Stimulated activated CD4-positive, alpha-beta T cell treated with anti-CD3 and anti-CD28 coated beads, Interleukin-15, amount 100 ng/mL, for 48 hours (primary cell): ENCODE measurements at places on chromosomes 5 and 9.

DNA sequence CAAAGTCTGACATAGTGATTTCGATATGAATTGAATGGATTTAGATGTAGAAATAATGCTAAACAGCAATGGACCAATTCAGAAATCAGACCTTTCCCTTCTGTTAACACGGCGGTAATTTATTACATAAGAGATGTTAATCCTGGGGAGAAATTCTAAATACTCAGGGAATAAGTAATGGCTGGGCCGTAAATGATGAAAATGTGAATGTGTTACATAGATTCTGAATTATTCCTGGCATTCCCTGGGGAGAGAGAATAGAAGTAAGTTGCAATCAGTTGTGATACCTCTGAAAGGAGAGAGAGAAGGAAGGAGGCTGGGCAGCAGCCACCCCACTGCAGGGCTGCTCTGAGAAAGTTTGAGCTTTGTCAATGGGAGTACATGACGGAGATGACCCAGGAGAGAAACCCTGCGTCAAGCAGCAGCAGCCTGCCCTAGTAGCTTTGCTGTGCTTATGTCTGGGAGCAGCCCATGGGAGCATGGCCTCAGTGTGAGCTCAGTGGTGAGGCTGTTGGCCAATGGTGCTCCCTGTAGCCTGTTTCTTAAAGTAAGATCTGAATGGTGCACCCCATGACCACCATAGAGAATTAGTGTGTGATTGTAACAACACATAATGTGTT lies 420.1 kb downstream of the MTRR start:
- DNase-seq: no peak

- no peak for DNase-seq
Measured at GRCh38 chr5:135341016-135341666, 57.9 kb downstream of the MACROH2A1 start.

DNA sequence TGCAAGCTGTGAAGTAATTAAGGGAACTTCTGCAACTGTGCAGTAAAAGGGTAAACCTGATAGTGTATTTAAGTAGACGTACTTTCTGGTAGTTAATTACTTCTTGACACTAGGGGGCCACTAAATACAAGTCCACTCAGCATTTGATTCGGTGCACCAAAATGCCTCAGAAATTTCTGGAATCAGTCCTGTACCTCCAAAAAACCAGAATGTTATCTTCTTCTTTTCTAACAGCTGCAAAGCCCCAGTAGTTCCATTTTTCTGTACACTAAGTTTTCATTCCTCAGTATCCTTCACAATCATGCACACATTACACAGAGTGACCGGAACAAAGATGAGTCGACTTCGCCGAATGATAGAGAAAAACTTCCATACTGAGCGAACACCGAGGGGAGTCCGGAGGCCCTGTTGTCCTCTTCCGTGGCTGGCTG lies 484 bp downstream of the GFM2 start:
- no peak for DNase-seq

DNA sequence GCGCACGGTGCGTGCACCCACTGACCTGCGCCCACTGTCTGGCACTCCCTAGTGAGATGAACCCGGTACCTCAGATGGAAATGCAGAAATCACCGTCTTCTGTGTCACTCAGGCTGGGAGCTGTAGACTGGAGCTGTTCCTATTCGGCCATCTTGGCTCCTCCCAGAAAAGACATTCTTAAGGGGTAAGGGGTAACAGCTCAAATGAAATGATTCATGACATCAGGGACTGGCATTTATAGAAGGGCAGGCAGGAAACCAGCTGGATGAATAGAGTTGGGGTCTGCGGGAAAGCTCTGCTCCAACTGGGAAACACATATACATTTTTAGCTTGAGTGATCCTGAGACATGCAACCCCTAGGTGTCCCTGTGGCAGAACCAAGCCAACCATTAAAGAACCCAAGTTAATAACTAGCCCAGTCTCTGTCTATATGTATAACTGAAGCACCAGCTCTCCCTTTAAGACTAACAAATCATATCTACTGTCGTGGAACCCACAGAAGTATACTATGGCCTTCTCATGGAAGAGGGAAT lies 119.3 kb downstream of the LMNB1 start:
- no peak for DNase-seq

DNA sequence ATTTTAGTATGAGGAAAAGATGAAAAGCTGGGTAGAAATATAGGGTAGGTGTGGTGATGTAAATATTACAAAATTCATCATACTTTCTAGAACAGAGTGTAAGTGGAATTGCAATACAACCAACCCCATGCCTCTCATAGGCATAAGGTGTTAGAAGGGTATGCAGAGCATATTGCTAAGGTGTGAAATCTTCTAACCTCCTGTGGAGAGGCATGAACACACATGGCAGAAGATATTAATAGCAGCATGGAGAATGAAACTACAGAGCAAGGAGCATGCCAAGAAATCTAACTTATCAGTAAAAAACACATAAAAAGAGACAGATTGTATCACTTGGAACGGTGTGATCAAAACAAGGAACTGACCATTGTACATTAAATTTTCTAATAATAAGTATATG lies 441.5 kb downstream of the CDH18 start:
- DNase-seq: no peak

DNA sequence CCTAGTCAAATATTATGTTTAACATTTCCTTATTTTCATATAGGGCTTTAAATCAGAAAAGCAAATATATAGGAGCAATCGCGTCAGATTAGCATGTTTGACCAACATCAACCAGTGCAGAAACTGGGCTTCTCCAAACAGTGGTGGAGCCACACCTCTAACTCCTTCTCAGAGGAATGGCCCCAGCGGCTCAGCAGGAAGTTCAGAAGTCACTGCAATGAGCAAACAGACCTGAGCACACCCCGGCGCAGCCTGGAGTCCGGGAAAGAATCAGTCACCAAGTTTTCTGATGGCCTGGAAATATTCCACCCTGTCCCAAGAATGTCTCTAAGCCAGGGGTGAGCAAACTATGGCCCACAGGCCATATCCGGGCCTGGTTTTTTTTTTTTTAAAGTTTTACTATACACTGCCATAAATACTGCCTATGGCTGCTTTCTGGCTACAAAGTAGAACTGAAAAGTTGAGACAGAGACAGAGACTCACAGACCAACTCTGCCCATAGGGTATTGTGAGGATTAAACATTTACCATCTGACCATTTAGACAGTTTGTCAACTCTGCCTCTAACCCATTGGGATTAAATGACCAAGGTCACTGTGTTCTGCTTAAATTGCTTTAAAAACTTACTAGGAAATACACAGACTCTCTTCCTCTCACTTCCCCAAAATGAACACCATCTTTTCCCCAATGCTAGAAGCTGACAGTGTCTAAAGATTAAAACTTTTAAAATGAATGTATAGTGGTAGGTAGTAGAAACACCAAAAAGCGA lies 5.4 kb downstream of the GOLM1 start:
- DNase-seq: no peak

GRCh38 chr5:59042201-59043055 lies 459.6 kb downstream of the RAB3C start:
- no peak for DNase-seq

- no peak for DNase-seq
Measured at GRCh38 chr5:143153332-143154119, 250.0 kb downstream of the NR3C1 start.

DNA sequence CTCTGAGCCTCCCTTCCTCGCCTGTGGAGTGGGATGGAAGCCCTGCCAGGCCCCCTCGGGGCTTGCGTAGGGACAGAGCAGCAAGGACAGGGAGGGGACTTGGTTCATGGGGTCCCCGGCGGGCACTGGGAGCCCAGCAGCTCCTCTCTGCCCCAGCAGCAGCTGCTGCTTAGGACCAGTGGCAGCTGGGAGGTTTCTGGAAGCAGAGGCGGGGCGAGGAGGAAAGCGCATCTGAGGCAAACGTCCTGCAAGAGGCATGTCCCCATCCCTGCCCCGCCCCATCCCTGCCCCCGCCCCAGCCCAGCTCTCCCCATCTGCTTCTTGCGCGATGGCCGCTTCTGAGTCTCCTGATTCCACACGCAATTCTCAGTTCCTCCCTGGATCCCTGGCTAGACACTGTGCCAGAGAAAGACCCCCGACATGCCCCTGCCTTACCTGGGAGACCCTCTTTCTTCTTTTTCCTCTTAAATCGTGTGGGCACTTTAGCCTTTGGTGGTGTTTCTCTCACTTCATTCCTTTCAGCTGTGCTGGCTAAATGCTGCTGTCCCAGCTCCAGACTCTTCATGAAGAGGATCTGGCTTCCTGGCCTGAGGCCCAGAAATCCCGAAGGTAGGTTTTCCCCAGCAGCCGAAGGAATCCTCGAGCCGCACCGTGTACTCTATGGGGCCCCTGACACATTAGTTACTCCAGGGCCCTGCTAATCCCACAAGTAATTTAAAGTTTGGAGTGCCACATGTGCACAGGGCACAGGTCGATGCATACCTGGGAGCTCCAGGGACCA lies 4.4 kb upstream of the OR2S2 start:
- no peak for DNase-seq

- DNase-seq: no peak
Measured at GRCh38 chr5:103101079-103101750, 18.7 kb downstream of the GIN1 start.

GRCh38 chr5:1008451-1009358 lies at the start of gene NKD2:
Gene NKD2, plus strand, starts transcription at chr5:1008802. Its CDS starts 256 bp downstream, at chr5:1009058.
- no peak for DNase-seq

GRCh38 chr5:64869419-64869818 lies 100.7 kb downstream of the CWC27 start:
- no peak for DNase-seq

DNA sequence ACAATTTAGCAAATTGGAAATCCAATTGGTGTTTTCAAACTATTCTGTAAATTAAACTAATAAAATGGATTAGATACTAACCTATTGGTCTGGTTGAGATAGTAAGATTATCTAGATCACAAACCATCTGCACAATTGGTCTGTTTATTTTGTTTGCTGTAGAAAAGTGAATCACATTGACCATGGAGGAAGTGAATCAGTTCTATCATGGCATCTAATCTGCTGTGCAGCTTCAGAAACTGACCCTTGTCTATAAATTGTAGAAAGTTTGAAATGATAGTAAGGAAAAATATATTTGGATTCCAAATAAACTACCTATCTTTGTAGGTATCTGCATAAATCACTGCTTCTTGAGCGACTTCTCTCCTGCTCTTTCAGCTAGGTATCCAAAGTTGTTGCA lies 1865.4 kb downstream of the MAT2B start:
- DNase-seq: no peak

DNA sequence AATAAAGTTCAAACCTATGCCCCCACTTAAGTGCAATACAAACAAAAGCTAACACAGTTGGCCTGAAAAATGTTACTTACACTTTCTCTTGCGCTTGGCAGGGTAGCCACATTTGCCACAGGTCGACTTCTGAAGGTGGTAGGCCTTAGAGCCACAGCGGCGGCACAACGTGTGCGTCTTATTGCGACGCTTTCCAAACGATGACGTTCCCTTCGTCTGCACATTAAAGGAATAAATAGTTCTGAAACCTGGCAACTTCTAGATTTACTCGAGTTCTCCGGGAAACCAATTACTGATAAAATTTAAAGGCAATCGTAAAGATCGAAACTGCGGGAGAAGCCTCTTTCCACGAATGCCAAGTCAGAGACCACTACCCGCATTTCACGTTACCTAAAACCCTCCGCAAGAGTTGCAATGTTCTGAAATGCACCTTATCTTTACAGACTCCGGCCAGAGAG lies 602 bp downstream of the RPL37 start:
- DNase-seq: no peak

- no peak for DNase-seq
Measured at GRCh38 chr9:93897075-93897970, 57.8 kb downstream of the BARX1 start.

- no peak for DNase-seq
Measured at GRCh38 chr5:180201051-180201987, 7.7 kb downstream of the RASGEF1C start.

GRCh38 chr9:20023961-20024571 lies 235.2 kb upstream of the SLC24A2 start:
- no peak for DNase-seq

- DNase-seq: no peak
Measured at GRCh38 chr5:152297866-152298265, 107.2 kb downstream of the NMUR2 start.

GRCh38 chr9:8457816-8458215 lies 658.2 kb upstream of the DMAC1 start:
- no peak for DNase-seq

DNA sequence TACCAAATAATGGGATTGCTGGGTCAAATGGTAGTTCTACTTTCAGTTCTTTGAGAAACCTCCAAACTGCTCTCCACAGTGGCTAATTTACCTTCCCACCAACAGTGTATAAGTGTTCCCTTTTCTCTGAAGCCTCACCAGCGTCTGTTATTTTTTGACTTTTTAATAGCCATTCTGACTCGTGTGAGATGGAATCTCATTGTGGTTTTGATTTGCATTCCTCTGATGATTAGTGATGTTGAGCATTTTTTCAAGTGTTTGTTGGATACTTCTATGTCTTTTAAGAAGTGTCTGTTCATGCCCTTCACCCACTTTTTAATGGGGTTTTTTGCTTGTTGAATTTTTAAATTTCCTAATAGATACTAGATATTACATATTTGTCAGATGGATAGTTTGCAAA lies 28.4 kb upstream of the SUSD1 start:
- no peak for DNase-seq

GRCh38 chr9:91885746-91886413 lies 64.1 kb downstream of the ROR2 start:
- DNase-seq: no peak

DNA sequence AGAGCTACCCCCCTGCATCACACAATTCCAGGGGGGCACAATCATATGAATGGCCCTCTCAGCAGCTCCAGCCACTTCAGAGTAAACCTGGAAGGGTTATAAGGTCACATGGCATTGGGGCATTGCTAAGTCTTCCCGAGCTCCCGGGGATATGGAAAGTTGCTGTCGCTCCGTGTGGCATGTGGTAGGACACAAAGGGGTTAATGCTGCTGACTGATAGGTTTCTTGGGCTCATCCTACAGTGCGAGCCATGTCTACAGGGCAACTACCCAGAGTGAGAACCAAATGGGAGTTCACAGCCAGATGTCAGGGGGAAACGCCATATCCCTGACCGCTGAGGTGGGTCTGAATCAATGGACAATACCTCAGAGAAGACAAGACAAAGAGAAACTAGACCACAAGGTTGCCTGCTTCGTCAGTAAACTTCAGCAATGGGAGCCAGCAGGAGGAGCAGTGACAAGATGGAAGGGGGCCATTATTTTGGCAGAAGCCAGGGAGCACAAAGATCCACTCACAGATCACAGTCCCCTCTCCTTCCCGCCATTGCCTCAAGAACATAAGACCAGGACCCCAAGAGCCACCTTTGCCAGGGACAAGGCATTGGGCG lies 52.4 kb upstream of the SHISAL2B start:
- no peak for DNase-seq
